ENCODE measurements at places on chromosomes 2 and 18.

DNA sequence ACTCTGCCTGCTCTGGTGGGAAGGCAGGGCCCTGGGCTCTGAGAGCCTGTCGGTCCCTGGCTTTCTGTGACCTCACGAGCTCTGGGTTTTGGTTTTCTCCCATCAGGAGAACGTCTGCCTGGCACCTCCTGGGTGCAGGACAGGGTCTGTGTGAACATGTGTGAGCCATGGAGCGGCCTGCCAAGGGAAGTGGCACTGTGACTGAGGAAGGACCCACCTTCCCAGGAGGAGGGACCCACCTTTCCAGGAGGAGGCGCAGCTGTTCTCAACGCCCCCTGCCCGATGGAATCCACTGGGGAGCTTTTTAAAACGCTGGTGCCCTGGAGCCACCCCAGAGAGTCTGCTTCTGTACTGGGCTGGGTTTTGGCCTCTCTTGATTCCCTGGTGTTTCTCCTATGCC lies 168.7 kb downstream of the GLI2 start:
- DNase-seq = no peak

DNA sequence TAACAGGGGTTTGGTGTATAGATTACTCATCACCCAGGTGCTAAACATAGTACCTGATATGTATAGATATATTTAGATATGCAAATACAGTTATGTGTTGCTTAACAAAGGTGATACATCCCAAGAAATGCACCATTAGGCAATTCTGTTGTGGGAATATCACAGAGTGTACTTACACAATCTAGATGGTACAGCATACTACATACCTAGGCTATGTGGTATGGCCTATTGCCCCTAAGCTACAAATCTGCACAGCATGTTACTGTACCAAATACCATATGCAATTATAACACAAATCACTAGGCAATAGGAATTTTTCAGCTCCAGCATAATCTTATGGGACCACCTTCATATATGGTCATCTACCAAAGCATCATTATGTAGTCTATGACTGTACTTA lies 43.5 kb upstream of the NPAS2 start:
- DNase-seq = no peak

- no peak for DNase-seq
Observed at GRCh38 chr18:58997811-58998337, 133.2 kb downstream of the ZNF532 start.

DNA sequence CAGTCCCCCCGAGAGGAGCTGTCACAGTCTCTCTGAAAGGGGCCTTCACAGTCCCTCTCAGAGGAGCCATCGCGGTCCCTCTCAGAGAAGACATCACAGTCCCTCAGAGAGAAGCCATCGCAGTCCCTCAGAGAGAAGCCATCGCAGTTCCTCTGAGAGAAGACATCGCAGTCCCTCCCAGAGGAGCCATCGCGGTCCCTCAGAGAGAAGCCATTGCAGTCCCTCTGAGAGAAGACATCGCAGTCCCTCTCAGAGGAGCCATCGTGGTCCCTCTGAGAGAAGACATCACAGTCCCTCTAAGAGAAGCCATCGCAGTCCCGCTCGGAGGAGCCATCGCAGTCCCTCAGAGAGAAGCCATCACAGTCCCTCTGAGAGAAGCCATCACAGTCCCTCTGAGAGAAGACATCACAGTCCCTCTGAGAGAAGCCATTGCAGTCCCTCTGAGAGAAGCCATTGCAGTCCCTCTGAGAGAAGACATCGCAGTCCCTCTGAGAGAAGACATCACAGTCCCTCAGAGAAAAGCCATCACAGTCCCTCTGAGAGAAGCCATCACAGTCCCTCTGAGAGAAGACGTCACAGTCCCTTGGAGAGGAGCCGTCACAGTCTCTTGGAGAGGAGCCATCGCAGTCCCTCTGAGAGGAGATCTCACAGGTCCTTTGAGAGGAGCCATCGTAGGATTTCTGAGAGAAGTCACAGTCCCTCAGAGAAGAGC lies 1.3 kb upstream of the ZNF512 start:
- DNase-seq = no peak

DNA sequence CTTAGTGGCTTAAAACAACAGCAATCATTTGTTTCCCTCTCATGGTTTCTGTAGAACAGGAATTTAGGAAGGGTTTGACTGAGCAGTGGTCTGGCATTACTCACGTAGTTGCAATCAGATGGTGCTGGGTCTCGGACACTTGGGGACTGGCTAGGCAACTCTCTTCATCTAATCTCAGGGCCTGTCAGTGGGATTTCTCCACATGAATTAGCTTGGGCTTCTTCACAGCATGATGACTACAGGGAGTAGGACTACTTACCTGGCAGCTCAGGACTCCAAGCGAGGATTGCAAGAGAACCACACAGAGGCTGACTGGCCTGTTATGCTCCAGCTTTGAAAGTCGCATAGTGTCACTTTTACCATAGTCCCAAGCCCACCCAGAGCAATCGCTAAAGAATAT lies 125.1 kb downstream of the TTC27 start:
- DNase-seq = no peak

- DNase-seq = no peak
Observed at GRCh38 chr2:57793310-57793709, 253.3 kb upstream of the VRK2 start.

GRCh38 chr18:74264303-74265020 lies 27.3 kb downstream of the CYB5A start:
- DNase-seq = no peak

DNA sequence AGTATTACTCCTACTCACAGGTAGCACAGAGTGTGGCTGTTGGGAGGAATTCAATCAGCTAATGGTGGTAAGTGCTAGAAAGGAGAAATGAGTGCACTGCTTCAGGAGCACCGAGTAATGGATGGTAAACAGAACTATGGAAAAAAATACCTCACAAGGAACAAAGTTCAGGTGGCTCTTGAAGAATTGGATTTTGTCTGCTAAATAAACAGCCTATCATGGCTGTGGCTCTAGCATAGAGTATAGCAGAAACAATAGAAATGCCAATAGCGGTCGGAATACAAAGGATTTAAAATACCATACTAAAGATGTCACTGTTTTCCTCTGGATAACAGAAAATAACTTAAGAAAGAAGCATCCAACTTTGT lies 482.5 kb downstream of the NUP35 start:
- DNase-seq = no peak

DNA sequence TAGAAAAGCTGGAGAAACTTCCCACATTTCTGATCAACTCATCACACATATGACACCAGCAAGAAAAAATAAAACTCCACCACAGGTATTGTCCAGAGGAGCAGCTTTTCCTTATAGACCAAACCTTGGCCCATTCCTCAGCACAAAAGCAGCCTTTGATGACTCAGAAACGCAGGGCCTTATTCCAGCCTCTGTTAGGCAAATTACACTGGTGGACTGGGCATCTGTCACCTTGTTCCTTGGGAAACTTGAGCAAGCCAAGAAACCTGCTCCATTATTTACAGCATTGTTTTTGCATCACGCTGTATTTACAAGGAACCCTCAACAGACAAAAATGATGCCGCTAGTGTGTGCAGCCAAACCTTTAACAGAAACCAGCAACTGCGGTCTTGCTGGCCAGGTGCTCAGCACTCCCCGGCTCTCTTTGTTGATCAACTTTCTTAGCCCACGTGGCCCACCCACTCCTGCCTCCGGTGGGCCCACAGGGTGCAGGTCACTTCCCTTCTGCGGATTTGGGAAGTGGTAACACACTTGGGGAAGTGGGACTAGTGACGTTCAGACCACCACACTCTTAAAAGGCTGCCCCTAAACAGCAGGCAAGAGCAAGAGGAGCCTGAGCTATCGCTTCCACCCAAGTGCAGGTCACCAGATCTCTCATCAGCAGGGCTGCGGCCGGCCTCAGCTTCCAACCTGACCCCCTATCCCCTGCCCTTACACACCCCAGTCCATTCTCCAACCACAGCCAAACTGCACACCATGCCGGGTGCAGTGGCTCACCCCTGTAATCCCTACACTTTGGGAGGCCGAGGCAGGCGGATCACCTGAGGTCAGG lies 1.5 kb downstream of the AP1S3 start:
- DNase-seq = no peak

- no peak for DNase-seq
Observed at GRCh38 chr2:150705357-150705756, 217.9 kb upstream of the RND3 start.

- DNase-seq = no peak
Observed at GRCh38 chr2:47190188-47190881, 35.2 kb upstream of the STPG4 start.

GRCh38 chr2:237833546-237833945 lies 25.9 kb upstream of the RAMP1 start:
- no peak for DNase-seq

GRCh38 chr18:10264260-10264659 lies 190.2 kb upstream of the APCDD1 start:
- no peak for DNase-seq

- DNase-seq = no peak
Observed at GRCh38 chr18:54843314-54843713, 15.0 kb downstream of the RAB27B start.

DNA sequence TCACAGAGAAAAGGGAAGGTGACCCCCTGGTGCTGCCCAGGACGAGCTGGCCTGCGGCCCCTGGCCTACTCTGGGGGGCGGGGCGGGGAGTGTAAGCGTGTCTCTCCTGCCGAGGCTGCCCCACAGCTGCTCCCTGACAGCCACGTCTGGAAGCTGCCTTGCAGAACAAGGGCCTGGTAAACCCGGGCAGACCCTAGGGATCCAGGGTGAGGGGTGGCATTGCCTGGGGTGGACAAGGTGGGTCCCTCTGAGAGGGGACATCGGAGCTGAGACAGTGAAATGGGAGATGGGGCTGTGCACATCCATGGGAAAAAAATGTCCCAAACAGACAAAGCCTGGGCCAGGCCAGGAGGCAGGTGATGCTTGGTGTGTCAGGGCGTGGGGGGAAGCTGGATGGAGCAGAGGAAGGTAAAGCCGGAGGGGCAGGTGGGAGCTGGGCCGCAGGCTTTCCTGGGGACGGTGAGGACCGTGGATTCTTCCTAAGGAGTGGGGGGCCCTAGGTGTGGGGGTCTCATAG lies 66.0 kb upstream of the HDAC4 start:
- no peak for DNase-seq

DNA sequence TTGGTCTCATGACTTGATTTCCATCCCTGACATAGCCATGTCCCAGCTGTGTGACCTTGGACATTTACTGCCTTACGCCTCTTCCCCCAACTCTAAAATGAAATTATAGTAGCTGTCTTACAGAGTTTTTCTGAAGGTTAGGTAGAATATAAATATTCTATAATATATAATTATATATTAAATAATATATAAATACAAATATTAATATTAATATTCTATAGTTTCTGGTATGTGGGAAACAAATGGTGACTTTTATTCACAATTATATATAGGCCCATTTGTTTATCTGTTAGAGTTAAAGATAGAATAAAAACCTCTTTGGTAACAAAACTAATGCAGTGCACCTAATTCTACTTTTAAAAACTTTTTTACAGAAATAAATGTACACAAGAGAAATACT lies 1.7 kb downstream of the RBBP8 start:
- no peak for DNase-seq

GRCh38 chr18:13309748-13310670 lies 91.4 kb downstream of the LDLRAD4 start:
- no peak for DNase-seq

GRCh38 chr2:64608867-64609226 lies 44.9 kb downstream of the SERTAD2 start:
- DNase-seq = no peak

DNA sequence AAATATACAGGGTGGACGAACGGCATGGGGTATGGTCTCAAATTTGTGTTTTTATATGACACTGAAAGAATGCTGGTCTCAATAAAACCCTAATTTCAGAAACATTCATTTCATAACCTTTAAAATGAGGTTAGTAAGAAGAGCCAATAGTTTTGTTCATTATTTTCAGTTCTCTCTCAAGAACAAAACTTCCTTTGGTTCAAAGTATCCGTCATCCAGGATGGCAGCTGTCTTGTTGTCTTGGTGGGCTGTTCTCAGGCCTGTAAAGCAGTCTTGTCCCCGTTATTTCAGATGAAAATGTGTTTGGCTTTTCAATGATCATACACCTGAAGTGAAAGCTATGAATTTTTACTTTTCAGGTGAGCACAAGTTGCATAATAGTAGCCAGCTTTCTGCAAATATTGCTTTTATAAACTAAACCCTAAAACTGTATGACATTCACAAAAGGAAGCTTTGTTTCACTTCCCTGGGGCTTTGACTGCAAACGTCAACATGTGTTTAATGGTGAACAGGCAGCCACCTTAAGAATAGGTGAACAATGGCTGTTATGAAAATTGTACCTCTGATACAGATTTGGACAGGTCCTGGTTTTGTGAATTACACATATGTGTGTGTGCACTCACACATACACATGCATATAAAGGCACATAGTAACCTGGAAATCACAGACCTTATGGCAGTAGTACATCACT lies 2.6 kb downstream of the IL18RAP start:
- DNase-seq = no peak

GRCh38 chr2:8024506-8024905 lies 657.4 kb upstream of the ID2 start:
- DNase-seq = no peak

GRCh38 chr2:209422191-209422754 lies 1.6 kb upstream of the MAP2 start:
- DNase-seq = no peak

- DNase-seq = no peak
Observed at GRCh38 chr2:189253836-189254235, 74.3 kb upstream of the COL5A2 start.

DNA sequence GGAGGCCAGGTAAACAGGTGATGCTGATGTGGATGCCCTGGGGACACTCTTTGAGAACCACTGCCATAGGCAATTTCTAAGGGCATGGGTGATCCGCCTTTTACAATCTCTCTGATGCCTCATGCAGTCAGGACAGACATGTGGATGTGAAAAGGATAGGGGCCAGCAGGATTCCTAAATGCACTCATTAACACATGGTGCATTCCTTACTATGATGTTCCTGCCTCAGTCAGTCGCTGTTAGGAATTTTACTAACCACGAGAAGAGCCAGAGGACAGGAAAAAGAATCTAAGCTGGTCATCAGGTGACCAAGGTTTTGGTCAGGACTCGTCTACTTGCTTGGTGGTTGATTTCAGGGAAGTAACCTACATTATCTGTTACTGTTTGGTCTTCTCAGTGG lies 191.0 kb downstream of the ARL4C start:
- DNase-seq = no peak

- DNase-seq = no peak
Observed at GRCh38 chr18:23406271-23406787, 46.8 kb upstream of the RIOK3 start.

DNA sequence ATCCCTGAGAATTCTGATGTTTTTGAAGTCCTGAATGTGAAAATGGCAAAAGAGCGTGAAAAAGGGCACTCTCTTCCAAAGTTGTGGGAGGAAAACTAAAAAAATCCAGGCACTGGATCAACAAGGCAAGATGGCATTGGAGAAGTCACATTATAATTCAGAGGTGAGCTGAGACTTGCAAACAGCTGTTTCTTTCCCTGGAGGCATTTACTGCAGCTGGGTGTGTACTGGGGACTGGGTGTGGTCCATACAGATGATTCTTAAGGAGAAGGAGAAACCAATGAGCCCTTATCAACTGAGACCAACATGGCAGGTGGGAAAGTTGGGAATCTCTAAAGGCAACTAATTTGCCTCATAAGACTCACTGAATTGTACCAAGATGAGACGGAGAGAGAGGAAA lies 313.9 kb downstream of the TRIB2 start:
- no peak for DNase-seq

Data from stimulated activated CD4-positive, alpha-beta T cell treated with anti-CD3 and anti-CD28 coated beads, Interleukin-1b, Interleukin-23, amount 100 ng/mL, for 4 hours (primary cell).